ENCODE measurements at places on chromosomes 5 and 9.

DNA sequence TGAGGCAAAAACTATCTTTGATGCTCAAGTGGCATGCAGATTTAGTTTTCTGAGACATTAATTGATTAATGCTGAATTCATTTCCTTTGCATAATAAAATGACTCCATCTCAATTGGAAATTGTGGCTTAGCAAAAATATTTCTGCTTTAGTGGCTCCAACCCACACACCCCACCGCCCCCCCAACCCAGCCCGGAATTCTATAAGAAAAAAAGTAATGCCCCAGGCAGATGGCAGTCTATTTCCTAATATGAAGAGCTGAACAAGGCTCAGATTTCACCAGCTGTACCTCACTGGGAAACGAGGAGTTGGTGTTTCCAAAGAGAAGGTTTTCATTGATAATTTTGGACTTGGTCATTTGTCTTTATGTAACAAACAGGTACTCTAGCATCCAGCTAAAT is 182.1 kb downstream of the FBN2 start:
- no peak for DNase-seq

DNA sequence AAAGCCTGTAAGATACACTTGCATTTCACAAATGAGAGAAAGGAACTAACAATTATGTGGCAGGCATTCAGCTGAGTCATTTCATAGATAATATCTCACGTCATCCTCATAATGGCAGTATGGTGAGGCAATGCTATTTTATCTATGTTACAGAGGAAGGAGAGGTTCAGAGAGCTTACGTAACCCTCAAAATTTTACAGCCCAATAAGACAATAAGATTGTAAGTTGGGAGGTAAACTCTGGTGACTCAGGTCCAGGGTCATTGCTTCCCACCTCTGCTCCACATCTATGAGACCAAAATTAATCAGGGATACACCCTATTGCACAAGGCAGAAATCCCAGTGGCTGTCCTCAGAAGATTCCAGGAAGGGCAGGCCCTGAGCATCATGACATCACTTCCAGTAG is 309.7 kb downstream of the NSG2 start:
- peak; percentile 36 for DNase-seq

DNA sequence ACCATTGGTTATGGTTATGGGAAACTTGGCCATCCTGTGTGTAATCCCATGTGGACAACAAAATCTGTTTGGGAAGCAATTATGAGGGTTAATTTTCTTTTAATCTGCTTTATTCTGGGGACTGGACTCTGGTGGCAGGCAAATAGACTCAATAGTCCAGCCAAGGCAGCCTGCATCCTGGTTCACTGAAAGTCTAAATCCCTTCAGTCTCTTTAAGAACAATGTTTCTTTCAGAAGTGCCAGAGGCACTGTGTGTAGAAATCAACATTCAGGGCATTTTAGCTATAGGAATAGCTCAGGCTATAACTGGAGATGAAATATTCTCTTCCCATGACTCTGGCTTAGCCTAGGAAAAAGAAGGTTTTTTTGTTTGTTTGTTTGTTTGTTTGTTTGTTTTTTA is 118.0 kb downstream of the SPATA31D1 start:
- no peak for DNase-seq

DNA sequence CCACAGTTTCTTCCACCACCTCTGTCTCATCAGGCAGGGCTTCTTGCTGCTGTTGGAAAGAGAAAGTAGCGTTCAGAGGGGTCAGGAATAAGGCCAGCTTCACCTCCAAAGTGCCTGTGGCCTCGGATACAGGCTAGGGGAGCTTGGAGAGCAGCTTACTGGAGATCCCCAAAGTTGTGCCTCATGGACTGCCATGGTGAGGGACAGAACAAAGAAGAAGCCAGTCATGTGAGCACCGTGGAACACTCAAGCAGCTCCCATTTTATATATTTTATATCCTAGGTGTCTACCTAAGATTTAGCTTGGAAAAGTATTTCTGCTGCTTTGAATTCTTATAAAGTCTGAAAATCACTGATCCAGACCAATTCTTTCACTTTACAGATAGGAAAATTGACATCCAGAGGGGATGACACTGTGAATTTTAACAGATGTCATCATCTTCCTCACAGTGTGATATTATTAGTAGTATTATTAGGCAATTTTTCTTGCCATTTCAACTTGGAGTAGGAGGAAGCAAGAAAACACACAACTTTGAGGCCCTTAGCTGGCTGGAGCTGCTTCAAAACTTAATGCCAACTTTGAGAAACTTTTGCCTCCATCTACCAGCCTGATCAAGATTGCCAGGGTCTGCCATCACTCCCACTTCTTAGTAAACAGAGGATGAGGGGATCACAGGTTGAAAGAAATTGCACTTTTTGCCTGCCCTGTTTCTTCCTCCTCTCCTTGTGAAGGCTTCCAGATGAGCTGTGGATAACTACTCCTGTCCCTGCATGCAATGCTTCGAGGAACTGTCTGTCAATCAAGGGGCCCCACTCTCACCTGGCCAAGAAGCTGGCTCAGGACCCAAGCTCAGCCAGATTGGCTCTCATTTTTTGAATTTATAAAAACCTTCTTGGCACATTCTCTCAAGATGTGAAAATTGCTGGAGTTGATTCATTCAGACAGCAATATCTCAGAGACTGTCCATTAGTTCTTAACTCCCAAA is 11.8 kb downstream of the SPARC start:
- DNase-seq = no peak

DNA sequence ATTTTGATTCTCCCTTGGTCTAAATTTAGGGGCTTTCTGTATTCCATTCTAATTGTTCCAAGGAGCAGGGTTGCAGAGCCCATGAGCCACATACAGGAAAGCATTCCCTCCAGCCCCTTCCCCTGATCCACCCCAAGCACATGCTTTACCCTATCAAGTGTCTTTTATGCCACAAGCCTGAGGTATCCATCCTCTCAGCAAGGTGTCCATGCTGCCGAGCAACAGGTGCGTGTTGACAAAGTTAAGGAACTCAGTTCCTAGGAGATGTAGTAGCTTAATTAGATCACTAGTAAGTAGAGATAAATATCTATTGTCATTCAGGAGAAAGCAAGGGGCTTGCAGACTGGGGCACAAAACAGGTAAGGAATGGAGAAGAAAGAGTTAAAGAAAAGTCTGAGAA is 57.8 kb downstream of the FEM1C start:
- DNase-seq = no peak

- no peak for DNase-seq
These were observed 137.8 kb upstream of the RETREG1 start for GRCh38 chr5:16754601-16755000.

DNA sequence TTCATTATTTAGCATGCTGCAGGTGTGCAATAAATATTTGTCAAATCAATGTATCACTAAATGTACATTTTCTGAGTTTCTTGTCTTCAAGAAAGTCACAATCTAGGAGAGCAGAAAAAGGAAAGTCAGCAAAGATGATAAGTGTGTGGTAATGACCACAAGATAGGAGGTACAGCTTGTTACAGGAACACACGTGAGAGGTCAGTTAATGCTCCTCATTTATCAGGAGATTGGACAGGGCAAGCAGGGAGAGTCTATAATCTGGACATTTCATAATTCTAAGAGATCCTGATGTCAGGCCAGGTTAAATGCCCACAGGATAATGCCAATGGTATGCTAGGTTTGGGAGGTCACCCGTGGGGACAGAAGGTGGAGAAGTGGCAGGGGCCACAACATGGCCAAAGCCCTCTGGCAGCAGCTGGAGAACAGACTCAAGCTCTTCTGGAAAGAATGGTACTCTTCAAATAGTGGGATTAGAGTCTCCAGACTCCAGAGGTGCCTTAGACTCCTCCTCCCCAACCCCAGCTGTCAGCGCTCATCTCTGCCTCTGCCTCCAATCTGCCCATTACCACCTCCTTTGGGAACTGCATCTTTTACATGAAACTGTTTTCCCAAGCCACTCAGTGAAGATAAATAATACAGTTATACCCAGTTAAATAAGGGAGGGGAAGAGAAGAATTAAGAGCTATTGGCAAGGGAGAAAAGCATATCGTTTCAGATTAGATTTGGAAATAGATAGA is 114.3 kb downstream of the ASTN2 start:
- no peak for DNase-seq

GRCh38 chr5:142830241-142831008 is 60.2 kb downstream of the ARHGAP26 start:
- no peak for DNase-seq

- no peak for DNase-seq
These were observed 115.6 kb downstream of the VCAN start for GRCh38 chr5:83586874-83587776.

DNA sequence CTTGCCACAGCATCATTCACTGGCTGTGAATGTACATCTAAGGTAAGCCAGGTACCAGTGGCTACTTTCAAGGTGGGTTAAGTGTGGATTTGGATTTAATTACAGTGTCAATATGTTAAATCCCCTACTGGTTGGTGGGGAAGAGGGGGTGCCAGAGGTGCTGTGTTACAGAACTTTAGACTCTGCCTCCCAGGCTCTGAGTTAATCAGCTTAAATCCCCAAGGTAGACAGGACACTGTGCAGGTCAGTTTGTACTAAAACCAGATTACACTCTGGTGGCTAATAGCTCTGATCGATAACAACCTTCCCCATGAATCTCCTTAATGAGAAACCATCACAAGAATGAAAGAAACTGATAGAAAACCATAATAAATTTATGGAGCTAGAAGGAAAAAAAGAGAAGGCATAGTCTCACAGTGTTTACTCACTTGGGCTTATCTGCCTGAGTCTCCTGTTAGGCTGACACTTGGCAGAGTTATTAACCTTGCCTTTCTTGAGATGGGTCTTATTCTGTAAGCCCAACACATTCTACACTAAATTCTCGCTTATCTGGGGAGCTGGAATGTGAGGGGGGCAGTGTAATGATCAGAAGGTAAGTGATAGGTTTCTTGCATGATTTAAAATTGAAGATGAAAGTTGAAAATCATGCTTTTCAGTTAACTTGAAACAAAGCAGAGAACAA is 106.8 kb downstream of the LMNB1 start:
- DNase-seq = no peak

GRCh38 chr9:112861638-112862555 is 28.8 kb downstream of the SLC46A2 start:
- DNase-seq = no peak

GRCh38 chr5:71830681-71831539 is 111.8 kb downstream of the CARTPT start:
- peak; percentile 39 for DNase-seq

DNA sequence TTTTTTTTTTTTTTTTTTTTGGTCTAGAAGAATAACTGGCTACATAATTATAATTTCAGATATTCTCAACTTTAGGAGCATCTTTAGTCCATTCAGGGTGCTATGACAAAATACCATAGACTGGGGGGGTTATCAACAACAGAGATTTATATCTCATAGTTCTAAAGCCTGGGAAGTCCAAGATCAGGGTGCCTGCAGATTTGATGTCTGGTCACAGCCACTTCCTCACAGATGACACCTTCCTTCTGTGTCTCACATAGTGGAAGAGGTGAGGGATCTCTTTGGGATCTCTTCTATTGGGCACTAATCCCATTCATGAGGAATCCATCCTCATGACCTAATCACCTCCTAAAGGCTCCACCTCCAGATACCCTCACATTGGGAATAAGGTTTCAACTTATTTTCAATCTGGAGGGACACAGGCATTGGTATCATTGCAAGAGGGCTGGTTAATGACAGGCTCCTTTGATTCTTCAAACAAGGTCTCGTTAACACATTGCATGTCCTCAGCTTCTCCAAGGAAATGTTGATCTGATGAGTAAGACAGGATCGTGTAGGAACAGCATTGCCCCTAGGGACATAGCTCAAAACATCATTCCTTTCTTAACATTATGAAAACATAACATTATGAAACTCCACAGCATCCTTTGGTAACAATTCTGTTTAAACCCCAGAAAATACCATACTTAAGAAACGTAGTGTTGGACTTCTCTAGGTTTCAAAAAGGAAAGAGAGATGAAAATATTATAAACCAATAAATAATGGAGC is 372.4 kb downstream of the SEMA5A start:
- DNase-seq = no peak

DNA sequence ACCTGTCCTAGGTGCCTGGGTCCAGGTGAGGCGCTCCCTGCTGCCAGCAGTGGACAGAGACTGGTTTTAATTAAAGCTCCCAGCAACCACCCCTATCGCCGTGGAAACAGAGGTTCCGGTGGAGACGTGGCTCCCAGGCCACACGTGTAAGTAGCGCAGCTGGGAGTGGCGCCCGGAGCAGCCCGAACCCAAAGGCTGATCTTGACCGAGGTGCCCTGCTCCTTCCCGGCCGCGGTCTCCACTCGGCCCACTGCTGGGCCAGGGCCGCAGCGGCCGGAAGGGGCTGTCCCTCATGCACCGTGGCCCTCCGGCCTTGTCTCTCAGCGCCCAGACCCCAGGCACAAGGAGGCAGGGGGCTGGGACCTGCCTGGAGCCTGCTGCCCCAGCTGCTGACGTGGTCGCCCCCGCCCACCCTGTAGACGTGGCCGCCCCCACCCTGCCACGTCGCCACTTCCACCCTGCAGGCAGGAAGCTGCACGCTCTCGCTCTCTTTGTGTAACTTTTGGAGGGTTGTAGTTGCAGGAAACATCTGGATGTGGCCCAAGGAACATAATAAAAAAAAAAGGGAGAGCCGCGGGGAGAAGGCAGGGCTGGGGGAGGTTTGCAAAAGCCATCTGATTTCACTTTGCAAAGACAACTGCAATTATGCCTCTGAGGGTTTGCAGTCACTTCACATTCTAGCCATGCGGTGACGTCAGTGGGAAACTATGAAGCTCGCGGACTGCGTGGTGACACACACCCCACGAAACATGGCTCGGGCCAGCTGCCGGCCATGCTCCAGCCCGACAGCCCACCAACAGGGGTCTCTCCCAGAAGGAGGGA is 129.9 kb downstream of the RXRA start:
- DNase-seq = peak; percentile 66

DNA sequence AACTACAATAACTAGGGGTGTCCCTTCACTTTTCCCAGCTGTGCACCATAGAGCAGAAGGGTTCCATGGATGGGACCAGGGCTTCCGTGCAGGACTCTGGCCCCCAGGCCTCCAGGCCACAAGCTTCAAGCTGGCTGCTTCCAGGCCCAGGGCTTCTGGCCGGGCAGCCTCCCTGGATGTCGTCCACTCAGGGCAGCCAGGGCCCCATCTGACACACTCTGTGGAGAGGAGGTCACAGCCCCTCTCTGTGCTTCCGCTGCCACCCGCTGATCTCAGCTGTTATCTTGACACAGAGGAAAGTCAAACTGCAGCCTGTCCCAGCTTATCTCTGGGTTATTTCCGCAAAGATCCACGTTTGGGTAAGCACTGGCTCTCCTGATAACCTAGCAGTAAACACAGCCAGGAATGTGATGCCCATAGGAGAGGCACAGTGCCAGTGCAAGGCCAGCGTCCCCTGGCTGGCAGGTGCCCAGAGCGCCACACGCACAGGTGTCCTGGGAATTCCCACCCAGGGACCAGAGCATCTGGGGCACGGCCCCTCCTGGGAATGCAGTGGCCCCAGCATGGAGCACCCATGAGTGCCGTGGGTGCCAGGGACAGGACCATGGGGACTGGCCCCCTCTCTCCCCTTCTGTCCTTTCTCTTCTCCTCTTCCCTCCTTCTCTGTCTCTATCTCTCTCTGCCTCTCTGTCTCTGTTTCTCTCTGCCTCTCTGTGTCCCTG is 15.6 kb upstream of the SLC6A19 start:
- no peak for DNase-seq

DNA sequence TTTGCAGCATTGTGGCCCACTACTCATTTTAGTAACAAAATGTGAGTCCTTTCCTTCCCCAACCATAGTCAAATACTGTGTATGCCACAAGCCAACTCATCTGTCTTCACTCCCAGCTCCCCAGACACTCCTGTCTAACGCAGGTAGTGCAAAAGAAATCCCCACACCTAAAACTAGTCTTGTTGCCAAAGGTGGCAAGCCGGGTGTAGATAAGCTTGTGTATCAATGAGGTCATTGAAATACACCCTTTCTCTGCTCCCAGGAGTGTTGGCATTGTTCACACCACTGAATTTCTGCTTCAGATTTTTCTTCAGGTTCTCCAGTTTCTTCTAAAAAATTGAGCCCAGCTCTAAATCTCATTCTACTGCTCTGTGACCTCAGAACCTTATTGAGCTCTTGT is 19.7 kb upstream of the RGS7BP start:
- DNase-seq = no peak
